Esophagus squamous epithelium (tissue), 5 donors: ENCODE measurements at places on chromosomes 2 and 18.

DNA sequence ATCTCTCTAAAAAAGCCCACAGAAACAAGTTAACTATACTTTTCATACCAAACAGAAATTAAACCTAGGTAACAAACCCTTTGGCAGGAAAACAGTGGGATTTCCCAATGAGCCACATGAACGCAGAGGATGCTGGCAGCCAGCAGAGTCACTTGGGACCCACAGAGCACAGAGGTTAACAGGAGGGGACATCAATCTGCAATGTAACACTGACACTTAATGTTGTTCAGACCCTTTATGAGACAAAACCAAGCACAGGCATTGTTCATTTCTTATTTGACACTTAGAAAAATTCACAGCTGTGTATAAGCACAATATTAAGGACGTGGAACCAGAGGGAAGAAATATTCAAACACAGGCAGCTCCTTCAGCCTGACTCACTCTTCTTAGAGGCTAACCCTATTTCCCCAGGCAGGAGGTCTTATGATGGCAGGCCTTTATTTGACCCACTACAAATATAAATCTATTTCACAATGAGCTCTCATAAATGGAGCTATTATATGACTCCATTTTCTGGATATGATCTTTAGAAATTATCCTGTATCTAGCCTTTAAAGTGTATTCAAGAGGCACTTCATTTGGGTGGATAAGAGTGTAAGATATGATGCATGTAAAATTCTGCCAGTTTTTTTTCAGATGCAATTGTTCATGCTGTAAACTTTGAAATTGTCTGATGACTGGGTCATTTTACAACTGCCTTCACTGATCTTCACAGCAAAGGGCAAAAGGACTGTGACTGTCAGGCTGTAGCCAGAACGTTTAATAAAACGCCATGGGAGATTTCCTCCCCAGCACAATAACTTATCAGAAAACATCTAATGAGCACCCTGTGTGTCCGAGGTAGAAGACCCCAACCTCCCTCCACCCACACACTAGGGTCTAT, 132.8 kb upstream of the SATB2 start:
- no peak for DNase-seq

GRCh38 chr2:231321556-231322334, 73.8 kb upstream of the B3GNT7 start:
- no peak for DNase-seq

DNA sequence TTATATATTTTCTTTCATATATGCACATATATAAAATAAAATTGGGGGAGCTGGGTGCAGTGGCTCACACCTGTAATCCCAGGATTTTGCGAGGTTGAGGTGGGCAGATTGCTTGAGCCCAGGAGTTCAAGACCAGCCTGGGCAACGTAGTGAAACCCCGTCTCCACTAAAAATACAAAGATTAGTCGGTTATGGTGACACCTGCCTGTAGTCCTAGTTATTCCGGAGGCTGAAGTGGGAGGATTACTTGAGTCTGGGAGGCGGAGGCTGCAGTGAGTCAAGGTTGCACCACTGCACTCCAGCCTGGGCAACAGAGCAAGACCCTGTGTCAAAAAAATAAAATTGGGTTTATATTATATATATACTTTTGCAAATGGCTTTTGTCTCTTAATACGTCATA, 39.6 kb upstream of the TFCP2L1 start:
- no peak for DNase-seq

- no peak for DNase-seq
These were observed 424.0 kb upstream of the CDH7 start for GRCh38 chr18:65326805-65327204.

GRCh38 chr2:114222344-114222743, 220.1 kb upstream of the DPP10 start:
- DNase-seq: no peak

GRCh38 chr2:116416731-116417377, 1397.6 kb upstream of the DDX18 start:
- DNase-seq: no peak

- no peak for DNase-seq
These were observed 1.9 kb upstream of the SCYGR1 start for GRCh38 chr2:227389661-227390060.
